ENCODE measurements at places on chromosomes 5 and 9.

DNA sequence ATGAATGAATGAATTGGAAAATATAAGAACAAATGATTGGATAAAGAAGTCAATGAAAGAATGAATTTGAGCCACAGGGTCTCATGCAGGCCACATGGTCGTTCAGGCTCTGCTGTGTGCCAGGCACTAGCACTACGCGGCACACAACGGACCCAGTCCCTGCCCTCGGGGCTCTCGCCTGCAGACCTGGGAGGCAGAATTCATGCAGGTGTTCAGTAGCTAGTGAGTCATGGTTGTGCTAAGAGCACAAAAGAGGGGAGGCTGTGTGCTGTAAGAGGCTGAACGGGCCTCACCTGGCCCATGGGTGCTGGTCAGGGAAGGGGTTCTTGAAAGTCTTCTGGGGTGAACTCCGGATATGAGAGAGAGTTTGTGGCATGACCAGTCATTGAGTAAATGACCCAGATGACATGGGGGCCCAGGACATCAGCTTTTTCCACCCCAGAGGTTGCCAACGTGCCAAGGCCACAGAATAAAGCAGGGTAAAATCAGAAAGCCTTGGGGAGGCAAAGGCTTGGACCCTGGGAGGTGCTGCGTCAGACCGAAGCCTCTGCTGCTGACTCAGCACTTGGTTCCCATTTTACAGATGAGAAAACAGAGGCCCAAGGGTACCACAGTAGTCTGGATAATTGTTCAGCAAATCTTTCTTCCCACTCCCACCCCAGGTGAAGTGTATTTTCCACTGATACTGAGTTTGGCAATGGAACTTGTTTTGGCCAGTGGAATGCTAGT, 264.3 kb upstream of the MVB12B start:
- no peak for DNase-seq

DNA sequence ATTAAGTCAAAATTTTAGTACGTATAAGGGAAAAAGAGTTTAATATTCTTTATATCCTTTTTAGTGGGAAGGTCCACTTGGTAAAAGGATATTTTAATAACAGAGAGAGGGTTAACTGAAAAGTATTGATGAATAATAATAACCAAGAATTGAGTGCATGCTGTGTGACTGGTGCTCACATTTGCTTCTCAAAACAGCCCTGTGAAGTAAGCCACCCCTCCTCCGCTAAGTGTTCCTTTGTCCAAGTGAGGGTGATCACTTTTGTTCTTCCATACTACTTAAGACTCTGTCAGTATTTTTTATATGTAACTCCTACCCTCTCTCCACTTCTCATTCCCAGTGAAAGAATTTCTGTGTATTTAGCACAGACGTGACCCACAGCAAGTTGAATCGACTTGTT, 51.5 kb downstream of the SLC44A1 start:
- DNase-seq, result no peak

- no peak for DNase-seq
Measured at GRCh38 chr9:113258282-113258681, 17.1 kb downstream of the CDC26 start.

- no peak for DNase-seq
Measured at GRCh38 chr5:97094579-97095317, 47.7 kb downstream of the LIX1 start.

GRCh38 chr5:133373121-133373870, 239.0 kb downstream of the FSTL4 start:
- no peak for DNase-seq

- no peak for DNase-seq
Measured at GRCh38 chr9:91481972-91482371, 58.3 kb upstream of the NFIL3 start.

DNA sequence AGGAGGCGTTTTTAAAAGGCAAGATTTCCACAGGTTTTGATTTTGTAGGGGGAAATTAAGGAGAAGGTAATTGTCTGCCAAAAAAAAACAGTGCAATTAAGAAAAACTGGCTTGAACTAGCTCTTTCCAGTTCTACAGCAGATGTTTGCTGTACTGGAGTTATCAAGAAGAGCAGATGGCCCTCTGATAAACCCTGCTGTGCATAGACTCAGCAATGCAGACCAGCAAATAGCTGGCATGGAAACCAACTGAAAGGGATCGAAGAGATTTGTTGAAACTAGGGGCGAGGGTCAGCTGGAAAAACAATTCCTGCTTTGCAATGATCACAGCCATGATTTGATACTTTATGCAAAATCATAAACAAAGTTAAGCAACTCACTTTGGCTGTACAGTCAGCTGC, 17.8 kb upstream of the BHMT start:
- DNase-seq, result no peak

DNA sequence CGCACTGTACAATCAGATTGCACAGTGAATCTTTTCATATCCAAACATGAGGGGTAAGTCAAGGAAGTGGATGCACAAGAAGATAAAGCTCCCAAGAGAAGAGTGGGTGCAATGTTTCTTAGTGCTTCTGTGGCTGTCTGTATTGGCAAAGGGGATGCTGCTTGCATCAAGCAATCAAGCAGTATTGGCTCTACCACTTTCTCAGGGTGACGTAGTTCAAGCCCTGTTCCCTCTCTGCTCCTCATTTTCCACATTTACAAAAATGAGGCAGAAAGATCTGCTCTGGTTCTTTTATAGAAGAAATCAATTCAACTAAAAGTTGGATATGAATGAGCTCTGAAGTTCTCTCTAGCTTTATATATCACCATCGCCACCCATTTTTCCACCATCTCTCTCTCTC, 2.3 kb downstream of the TNFSF8 start:
- no peak for DNase-seq

GRCh38 chr9:97365634-97366033, 46.3 kb upstream of the TDRD7 start:
- DNase-seq, result no peak

GRCh38 chr9:95032580-95033341, 284.7 kb downstream of the FANCC start:
- DNase-seq, result no peak

- no peak for DNase-seq
Measured at GRCh38 chr9:14218253-14218652, 95.7 kb downstream of the NFIB start.

DNA sequence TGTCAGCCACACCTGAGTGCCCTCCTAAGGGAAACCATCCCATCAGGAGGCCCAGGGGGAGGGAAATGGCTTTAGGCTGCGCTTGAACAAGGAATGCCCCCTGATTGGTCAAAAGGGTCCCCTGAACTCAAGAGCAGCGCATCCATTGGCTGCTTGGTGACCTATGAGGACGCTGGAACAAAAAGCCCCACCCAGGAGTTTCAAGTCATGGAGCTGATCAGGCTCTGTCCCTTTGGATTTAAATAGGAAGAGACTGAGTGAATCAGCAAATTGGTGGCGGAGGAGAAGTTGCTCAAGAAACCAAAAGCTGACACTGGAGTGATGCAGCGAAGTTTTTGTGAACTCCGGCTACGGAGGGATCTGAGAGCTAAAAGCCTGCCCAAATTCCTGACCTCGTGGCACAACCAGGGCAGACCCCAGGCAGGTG, 66.7 kb downstream of the SMIM23 start:
- no peak for DNase-seq

- no peak for DNase-seq
Measured at GRCh38 chr9:95147452-95148207, 169.9 kb downstream of the FANCC start.

DNA sequence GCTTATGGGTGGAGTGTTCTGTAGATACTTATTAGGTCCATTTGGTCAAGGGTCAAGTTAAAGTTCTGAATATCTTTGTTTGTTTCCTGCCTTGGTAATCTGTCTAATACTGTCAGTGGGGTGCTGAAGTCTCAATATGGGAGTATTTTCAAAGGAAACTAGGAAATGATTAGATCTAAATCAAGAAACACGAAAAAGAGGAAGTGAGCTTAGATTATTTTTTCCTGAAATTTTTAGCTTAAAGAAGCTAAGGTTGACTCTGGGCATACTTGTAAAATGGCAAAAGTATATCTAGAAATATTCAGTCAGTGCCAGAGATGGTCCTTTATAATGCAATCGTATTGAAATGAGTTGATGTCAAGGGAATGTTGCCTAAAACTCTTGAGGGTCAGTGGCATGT, 313.5 kb downstream of the ICE1 start:
- DNase-seq, result no peak

DNA sequence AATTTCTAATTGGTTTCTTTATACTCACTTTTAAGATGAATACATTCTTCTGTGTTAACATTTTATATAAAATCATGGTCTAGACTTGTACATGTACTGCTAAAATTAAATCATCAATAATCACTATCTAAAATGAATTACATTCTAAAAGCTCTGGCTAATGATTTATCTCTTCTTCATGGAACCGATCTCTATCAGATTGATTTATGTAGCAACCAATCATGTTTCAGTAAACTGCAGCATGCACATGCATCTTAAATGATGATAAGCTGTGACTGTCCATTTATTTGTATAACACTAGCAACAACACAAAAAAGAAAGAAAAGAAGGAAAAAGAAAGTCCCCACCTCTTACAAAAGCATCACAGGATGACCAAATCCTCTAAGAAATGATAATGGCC, 669.2 kb downstream of the NR2F1-AS1 start:
- DNase-seq, result no peak

GRCh38 chr5:31898036-31898632, 259.2 kb downstream of the PDZD2 start:
- no peak for DNase-seq

- no peak for DNase-seq
Measured at GRCh38 chr9:33750839-33751339, 44.5 kb upstream of the PRSS3 start.

GRCh38 chr9:101840694-101841188, 102.3 kb upstream of the GRIN3A start:
- no peak for DNase-seq

DNA sequence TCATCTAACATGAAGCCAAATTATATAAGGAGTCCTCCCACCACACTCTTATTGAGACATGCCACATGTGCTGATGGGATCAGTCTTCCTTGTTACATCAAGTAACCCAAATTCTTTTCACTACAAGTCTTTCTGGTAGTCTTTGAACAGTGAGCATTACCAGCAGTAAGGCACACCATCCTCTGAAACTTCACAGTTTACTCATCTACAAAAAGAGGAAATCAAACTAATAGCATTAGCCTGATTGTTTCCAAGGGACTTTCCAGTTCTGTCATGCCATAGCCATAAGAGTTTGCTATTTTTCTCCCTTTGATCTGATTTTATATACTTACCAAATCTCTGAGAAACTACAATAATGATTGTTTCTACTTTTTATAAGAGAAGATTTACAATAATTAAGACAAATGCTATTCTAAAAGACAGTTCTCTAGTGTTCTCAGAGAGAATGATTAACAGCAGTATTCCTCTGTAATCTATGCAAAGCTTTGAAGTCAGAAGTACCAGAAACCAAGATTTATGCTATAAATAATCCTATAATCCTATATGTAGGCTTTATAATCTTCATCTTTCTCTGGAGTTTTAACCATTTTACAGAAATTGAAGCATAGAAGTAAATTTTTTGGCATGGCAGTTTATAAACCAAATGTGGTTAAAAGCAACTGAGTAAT, 166.2 kb upstream of the ACO1 start:
- DNase-seq, result no peak

DNA sequence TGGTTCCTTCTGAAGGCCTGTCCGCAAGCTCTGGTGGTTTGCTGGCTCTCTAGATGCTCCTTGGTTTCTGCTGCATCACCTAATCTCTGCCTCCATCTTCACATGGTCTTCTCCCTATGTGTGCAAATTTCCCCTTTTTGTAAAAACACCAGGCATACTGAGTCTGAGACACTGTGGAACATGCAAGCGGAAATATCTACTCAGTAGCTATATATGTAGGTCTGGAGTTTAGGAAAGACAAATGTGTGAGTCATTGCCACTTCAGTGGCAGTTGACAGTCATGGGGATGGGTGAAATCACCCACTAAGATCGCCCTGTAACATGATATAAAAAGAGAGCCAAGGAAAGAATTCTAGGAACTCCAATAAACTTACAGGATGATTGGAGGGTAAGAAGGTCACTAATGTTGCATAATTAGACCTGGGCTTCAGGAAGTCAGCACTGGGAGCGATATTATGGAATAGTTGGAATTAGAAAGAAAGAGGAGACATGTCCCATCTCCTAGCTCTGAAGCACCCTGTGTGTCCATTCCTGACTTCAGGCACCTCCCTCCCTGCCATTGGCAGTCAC, 22.7 kb upstream of the UBLCP1 start:
- DNase-seq, result no peak

DNA sequence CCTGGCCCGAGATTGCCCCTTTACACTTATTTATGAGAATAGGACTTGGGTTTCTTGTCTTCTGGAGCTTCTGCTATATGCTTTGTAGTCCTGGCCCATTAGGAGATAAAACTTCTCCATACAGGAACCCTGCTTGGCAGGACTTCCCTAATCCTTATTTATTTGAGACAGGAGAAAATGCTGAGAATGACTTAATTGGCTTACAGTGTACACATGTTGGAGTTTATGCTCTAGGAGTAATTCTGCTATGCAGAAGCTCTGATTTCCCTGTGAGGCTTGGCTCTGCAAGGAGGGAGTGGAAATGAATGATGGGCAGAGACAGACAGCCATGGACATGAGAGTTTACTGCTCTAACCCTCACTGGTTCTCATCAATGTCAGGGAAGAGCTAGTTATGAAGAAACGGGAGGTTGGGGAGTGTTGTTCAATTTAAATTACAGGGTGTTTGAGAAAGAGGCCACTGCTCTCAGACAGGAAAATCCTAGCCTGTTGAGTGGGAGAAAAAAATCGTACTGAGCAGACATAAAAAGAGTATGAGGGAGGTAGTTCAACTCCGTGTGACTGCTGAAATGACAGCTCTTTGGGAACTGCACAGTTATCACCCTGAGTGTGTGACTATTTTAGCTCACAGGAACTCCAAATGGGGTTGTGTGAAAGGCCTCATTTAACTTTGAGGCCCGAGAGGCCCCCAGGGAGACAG, 37.5 kb downstream of the ACTBL2 start:
- DNase-seq, result no peak

- DNase-seq, result peak; percentile 68
Measured at GRCh38 chr5:176619203-176619568, 9.2 kb upstream of the GPRIN1 start.

DNA sequence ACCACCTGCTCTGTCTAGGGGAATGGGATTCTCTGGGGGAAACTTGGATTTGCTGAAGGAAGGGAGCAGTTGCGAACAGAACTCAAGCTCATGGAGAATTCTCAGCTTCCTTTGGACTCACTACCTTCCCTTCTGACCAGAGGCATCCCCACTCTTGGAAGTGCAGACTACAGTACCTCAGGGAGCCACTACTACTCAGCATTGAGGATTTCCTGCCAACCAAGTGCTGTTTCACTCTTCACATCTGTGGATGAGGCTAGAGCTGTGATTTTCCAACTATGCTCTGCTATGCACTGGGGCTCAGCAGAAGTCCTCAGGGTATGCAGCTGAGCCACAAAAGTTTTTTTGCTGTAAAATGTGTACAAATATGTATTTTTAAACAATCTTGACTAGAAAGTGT, 43.9 kb downstream of the MACROH2A1 start:
- no peak for DNase-seq

- DNase-seq, result no peak
Measured at GRCh38 chr9:85964526-85964925, 23.6 kb downstream of the NAA35 start.

DNA sequence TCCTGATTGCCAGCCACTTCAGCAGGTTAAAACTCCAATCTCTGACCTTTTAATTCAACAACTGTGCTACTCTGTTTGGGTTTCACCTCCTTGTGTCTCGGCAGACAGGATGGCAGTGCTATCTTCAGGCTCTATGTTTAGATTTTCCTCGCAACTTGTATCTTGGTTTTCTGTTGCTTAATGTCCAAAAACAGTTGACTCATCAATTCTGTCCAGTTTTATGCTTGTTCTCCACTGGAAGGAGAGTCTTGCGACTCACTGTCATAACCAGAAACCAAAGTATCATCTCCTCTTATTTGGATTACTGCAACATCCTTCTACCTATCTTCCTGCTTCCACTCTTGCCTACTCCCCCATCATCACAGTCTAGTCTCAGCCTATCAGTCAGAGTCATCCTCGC, 130.9 kb upstream of the ADAMTS16 start:
- no peak for DNase-seq
